ENCODE measurements at places on chromosomes 2 and 18.

DNA sequence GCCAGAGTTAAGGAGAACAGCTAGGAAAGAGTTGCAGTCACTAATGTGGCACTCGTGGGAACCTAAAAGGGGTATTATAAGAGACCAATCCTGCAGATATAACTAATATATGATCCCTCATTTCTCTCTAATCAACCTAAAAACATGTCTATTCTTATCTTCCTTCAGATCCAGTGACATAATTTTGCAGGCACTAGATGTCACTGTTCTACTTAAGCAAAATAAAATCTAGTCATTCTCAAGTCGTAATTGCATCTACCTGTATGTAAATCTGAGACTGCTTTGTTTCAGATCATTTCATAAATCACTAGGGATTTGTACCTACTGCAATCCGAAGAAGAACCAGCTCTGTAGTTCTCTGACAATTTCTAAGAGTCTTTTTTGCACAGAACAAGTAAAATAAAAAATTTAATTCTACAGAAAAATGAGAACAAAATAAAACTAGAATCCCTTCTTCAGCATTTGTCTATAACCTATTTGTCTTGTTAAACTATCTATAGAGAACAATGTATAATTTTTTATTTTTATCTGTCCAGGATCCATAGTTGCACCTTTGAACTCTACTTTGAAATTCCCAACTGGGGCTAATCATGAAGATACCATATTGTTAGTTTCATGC lies 56.5 kb upstream of the ERBB4 start:
- DNase-seq = no peak

GRCh38 chr2:120659275-120659977 lies 76.2 kb upstream of the GLI2 start:
- no peak for DNase-seq

DNA sequence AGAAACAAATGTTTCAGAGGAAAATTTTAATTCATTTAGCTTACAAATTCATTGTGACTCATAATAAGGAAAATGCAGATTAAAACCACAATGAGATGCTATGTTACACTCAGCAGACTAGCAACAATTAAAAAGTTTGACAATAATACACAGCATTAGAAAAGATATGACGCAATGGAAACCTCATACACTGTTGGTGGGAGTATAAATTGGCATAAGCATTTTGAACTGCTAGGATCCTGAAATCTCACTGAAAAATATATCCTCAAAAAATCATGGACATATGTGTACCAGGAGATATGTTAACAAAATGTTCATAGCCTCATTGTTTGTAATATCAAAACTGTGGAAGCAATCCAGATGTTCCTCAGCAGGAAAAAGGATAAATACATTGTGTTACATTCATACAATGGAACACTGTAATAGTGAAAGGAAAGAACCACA lies 13.7 kb downstream of the CALCRL start:
- no peak for DNase-seq

DNA sequence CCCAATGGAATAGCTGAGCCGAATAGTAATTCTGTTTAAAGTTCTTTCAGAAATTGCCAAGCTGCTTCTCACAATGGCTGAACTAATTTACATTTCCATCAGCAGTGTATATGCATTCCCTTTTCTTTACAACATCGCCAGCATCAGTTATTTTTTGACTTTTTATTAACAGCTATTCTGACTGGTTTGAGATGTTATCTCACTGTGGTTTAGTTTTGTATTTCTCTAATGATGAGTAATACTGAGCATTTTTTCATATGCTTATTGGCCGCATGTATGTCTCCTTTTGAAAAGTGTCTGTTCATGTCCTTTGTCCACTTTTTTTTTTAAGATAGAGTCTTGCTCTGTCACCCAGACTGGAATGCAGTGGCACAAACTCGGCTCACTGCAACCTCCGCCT lies 100.7 kb downstream of the C2orf74 start:
- DNase-seq = no peak

GRCh38 chr2:67974559-67975430 lies 88.0 kb downstream of the C1D start:
- DNase-seq = no peak

- no peak for DNase-seq
Measured at GRCh38 chr2:233972941-233973575, 55.9 kb downstream of the TRPM8 start.

GRCh38 chr2:64808754-64809153 lies 155.0 kb upstream of the SERTAD2 start:
- DNase-seq = no peak

- DNase-seq = no peak
Measured at GRCh38 chr2:67641312-67642045, 244.3 kb downstream of the ETAA1 start.

GRCh38 chr2:168613551-168613950 lies 157.5 kb downstream of the CERS6 start:
- no peak for DNase-seq

DNA sequence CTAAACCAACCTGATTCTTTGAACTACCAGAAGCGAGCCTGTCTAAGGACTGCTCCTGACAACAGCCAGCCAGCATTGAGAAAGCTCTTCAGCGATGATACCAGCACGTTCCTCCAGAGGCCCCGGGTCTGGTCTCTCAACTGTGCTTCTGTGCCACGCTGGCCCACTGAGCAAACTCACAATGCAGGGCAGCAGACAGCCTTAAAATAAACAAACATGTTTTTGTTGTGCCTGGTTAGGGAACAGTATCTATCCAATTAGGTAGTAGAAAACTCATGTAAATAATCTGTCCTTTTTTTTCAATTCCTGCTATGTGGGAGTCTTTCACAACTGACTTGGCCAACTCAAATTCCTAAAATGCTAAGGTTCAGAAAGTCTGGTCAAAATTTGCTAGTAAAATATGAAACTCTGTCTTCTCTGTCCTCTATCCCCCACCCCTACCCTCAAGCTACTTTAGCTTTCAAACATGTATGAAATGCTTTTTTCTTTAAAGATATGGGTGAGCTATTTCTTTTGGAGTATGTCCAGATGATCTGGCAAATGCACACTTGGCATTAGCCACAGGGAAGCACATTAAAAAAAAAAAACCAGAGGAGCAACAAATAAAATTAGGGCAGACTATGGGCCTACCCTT lies 21.4 kb upstream of the EML4 start:
- no peak for DNase-seq

DNA sequence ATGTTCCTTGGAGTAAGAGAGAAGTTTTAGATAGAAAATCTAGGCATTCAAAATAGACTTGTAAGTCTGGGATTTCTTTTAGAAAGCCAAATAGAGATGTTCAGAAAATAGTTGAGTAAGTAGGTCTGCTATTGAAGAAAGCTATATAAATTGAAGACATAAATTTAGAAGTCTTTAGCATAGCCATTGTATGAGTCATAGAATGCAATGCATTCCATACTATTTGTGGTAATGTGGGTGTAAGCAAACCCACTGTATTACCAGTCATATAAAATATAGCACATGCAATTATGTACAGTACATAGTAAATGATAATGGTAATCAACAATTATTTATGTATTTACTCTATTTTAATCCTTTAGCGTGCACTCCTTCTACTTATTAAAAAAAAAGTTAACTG lies 14.1 kb downstream of the MC4R start:
- DNase-seq = no peak

DNA sequence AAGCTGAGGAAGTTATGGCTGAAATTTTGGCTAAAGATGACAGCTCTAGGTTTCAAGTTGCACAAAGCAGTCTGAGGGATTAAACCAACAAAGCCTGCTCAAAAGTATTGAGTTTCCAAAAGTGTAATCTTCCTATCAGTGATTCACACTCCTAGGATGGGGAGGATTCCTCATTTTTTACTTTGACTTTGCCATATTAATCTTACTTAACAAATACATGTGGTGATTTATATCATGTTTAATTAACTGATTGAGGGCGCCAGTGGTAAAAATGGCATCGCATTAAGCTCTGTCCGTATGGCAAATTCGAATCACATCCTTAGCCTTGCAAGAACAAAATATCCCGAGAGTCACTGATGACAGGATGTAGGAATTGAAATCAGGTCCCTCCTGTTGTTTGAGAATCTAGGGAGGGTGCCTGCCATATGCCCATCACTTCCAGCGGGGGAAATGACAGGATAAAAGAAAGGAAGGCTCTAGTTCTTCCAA lies 78.1 kb upstream of the ETAA1 start:
- DNase-seq = no peak

GRCh38 chr2:85988914-85989270 lies 100.1 kb upstream of the ST3GAL5 start:
- DNase-seq = no peak

DNA sequence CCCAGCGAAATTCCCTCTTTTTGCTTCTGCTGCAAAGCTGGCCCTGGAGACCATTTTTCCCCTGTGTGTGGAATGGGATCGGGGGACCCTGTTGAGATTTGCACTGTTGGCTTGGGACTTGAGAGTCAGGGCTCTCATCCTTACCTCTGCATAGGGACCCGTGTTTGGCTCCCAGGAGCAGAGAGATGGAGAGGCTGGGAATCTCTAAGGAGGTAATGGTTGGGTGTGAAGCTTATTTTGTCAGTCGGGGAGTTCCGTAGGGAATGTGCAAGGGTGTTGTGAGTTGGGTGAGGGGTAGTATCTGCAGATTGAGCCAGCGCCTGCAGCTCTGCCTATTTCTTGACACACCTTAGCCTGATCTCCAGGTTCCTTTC lies 4.5 kb downstream of the GATA6 start:
- DNase-seq = no peak

DNA sequence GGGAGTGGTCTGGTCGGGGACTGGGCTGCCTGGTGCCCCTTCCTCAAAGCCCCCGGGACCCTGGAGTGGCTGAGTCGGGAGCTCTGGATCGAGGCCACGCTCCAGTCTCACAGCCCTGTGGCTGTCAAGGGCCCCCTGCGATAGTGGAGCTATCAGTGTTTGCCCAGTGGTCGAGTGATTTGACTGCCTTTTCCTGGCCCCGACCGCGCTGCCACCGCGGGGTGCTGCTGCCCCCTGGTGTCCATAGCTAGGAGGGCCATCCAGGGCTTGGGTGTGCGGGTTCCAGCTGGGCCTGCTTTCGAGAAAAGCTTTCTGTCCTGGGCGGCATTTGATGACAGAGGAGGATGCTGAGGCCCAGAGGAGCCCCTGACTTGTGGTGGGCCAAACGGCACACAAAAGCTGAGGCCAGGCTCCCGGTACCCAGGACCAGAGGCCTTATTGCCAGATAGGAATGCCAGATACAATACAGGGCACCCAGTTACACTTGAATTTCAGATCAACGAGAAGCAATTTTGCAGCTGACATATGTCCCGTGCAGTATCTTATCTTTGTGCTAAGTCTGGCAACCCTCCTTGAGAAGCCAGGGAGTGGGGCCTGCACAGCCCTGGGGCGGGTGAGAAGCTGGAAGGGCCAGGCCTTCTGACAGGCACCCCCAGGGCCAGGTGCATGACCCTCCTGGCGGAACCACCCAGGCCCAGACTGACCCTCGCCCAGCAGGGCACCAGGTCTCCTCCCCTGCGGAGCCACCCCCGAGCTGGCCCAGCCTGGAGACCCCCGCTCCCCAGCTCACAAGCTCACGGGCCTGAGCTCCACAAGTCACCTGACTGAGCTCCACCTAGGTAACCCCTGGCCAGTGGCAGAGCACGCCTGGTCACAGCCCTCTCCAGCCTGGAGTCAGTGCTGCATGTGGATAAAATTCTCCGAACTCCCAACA lies 13.0 kb downstream of the ODC1 start:
- DNase-seq = peak; percentile 73

- no peak for DNase-seq
Measured at GRCh38 chr18:48702346-48703027, 163.7 kb downstream of the CTIF start.

DNA sequence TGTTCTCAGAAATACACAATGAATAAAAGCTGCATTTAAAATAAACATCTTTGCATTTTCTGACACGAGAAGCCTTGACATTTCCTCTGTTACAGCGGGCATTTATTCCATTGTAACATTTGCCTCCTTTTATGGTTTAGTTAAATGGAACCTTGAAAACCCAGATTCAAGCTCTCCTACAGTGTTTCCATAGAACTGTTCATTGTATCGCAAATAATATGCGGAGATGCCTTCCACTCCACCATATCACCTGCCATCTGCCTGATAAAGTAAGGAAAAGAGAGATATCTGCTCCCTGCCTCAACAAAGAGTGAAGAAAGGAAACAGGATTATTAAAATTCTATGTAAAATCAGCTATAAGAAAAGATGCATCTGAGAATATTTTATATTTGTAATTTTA lies 69.8 kb downstream of the CDH19 start:
- DNase-seq = no peak

- no peak for DNase-seq
Measured at GRCh38 chr2:237218756-237219155, 133.1 kb downstream of the COPS8 start.

- DNase-seq = no peak
Measured at GRCh38 chr18:5998166-5998881, 103.0 kb upstream of the TMEM200C start.

- DNase-seq = no peak
Measured at GRCh38 chr2:190158798-190159434, 96.4 kb upstream of the MSTN start.

DNA sequence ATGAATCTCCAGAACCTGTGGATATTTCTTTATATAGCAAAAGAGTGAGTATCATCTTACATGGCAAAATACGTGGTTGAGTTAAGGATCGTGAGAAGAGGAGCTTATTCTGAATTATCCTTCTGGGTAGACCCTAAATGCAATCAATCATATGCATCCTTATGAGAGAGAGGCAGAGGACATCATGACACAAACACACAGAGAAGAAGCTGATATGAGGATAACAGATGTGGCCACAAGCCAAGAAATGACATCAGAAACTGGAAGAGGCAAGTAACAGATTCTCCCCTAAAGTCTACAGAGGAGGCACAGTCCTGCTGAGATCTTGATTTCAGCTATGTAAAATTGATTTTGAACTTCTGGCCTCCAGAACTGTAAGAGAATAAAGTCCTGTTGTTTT lies 730.2 kb upstream of the ZNF804A start:
- no peak for DNase-seq

All from stimulated activated CD4-positive, alpha-beta T cell treated with anti-CD3 and anti-CD28 coated beads, Interleukin-12 subunit alpha, Interleukin-12 subunit beta, amount 100 ng/mL, for 4 hours (primary cell).